ENCODE measurements at places on chromosomes 6 and 20. TPM values are rescaled to one million over a fixed set of nuclear protein-coding genes. Genes with fewer than 3 reads are reported as not detected.

The OR10C1 gene
- total RNA-seq: not detected

The ANKRD60 gene
- total RNA-seq: not detected

The BTN2A1 gene
- total RNA-seq: 10.2 TPM

The BAG2 gene
- total RNA-seq: 23.4 TPM

The TRIM10 gene
- not detected for total RNA-seq

The RIN2 gene
- total RNA-seq: 59.2 TPM

The COL11A2 gene
- total RNA-seq: 0.15 TPM

The FAM83C gene
- not detected for total RNA-seq

Data from smooth muscle cell of trachea (primary cell).